Endothelial cell of umbilical vein (primary cell): ENCODE measurements at places on chromosomes 2 and 18. TPM values are rescaled to one million over a fixed set of nuclear protein-coding genes. Genes with fewer than 3 reads are reported as not detected.

MRPS9 gene
- 21.8 and 23.9 TPM in 2 replicates for total RNA-seq

GRCh38 chr2:46389417-46389916 lies 89.9 kb upstream of the TMEM247 start:
- DNase-seq: no peak

DNA sequence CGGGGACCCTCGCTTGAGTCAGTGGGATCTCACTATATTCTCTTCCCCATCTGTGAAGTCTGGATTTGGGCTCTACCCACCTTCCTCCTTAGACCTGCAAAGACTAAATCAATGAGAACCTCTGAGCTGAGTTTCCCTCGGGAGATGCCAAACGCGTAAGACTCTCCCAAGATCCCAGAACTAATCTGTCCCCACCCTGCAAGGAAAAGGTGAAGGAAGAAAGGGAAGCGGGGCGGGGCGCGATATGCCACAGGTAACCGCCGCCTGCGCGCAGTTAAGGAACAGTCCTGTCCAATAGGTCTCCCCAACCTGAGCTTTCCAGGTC lies 780 bp downstream of the SRD5A2 start:
- no peak for DNase-seq

DNA sequence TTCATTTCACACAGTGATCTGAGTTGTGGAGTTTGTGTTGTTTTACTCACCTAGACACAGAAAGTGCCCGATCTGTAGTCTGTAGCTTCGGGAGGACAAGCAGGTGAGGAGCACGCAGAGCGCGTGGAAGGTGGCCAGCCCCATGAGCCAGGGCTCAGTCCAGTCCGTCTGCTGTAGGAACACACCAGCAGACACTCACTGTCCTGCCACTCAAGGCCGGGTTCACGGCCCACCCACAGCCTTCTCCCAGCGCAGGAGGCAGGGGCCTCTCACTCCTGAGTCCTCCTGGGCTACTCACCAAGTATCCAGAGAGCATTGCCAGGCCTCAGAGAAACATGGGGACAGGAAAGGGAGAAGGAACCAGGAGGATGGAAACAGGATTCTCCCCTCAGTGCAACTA lies 1.7 kb downstream of the TMEM18 start:
- no peak for DNase-seq

DNA sequence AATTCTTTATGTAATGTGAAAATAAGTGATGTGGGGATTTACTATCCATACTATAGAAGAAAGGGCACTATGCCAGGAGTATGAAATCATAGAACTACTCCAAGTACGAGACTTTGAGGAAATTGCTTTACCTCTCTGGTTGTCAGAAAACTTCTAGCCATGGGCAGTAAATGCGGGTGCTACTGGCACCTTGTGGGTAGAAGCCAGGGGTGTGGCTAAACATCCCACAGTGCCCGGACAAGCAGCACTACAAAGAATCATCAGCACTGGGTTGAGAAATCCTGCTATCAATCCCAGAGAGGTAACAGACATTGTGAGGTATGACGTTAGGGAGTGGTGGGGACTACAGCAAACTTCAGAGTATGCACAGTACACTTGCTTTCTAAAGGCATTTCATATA lies 453.5 kb upstream of the TNP1 start:
- DNase-seq: no peak

- no peak for DNase-seq
These were observed 43.6 kb upstream of the AGPS start for GRCh38 chr2:177348733-177349693.

CD28 gene
- total RNA-seq: 0.15 TPM in 1 of 2 replicates, not detected in the other

- DNase-seq: no peak
These were observed 25.9 kb downstream of the ZAP70 start for GRCh38 chr2:97739020-97739892.

DNA sequence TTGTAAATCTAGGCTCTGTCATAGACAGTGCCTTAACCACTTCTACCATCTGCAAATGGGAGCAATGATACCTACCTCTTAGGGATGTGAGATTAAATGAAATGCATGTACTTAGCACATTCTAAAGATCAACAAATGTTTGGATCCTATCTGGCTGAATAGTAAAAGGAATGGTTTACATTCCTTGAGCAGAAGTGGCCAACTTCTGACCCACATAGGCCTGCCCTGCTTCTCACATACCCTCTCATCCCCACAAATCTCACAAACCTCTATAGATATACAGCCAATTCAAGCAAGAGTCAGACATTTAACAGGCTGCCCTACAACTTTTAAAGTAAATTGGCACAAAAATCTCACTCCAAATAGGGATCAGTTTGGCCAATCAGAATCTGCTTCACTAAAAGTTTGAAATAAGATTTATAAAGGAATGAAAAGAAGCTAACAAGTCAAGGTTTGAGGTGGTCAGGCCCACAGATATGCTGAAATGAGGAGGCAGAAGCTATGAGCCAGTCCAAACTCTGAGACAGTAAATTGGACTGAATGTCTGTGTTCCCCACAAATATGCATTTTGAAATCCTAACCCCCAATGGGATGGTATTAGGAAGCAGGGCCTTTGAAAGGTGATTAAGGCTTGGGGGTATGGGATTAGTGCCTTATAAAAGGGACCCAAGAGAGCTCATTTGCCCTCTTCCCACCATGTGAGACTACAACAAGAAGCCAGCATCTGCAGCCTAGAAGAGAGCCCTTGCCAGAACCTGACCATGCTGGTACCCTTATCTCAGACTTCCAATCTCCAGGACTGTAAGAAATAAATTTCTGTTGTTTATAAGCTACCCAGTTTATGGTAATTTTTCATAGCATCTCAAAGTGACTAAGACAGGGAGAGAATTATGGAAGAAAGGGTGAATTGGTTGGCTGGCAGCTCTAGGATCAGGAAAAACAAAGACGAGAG lies 227.8 kb upstream of the RBMS1 start:
- DNase-seq: no peak

GRCh38 chr2:28338831-28339321 lies 53.8 kb upstream of the FOSL2 start:
- no peak for DNase-seq

GRCh38 chr2:146523196-146523595 lies 1321.6 kb upstream of the ACVR2A start:
- peak; percentile 16 for DNase-seq

DNA sequence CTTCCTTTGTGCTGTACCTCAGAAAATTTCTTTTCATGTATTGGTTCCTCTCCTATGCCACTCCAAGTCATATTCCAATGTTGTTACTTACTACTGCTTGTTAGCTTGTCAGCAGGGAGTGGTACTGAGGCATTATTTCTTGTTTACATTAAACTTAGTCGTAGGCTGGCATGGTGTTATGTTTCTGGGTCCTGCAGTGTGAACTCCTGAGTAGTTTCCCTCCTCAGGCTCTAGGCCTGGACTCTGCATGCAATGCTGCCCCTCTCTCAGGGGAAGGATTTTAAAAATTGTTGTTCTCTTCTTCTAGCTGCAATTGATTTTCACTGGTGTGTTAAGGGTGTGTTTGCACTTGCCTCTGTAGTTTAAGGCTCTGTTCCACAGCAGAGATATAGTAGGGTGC lies 671.6 kb downstream of the PLCL1 start:
- DNase-seq: no peak

- DNase-seq: no peak
These were observed 31.5 kb upstream of the SMAD7 start for GRCh38 chr18:48982266-48982665.

AQP12B gene
- total RNA-seq: not detected in 2 replicates

GRCh38 chr2:42977270-42978174 lies 185.1 kb upstream of the HAAO start:
- no peak for DNase-seq

DNA sequence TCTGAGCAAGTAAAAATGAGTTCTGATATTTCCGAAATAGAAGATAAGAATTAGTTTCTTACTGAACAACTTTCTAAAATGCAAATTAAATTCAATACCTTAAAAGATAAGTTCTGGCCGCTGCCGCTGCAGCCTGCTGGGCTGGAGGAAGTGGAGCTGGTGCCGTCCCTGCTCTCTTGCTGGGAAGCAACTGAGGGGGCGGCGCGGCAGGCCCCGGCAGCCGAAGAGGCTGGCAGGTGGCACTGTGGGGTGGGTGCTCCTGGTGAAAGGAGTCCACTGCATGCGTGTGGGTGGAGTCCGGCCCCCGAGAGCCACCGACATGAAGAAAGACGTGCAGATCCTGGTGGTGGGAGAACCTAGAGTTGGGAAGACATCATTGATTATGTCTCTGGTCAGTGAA lies 89.5 kb upstream of the ZNF519 start:
- DNase-seq: no peak

GRCh38 chr18:56851774-56852173 lies 200.6 kb downstream of the WDR7 start:
- DNase-seq: no peak

GRCh38 chr2:62180975-62181374 lies 14.9 kb upstream of the B3GNT2 start:
- DNase-seq: no peak

IL1F10 gene
- total RNA-seq: not detected in 2 replicates

SH2D6 gene
- total RNA-seq: 0.39 and 0.53 TPM in 2 replicates

HOXD12 gene
- not detected in 2 replicates for total RNA-seq

KCNK3 gene
- not detected in 2 replicates for total RNA-seq

- peak; percentile 65 for DNase-seq
These were observed 132.3 kb upstream of the RND3 start for GRCh38 chr2:150619607-150620330.

DNA sequence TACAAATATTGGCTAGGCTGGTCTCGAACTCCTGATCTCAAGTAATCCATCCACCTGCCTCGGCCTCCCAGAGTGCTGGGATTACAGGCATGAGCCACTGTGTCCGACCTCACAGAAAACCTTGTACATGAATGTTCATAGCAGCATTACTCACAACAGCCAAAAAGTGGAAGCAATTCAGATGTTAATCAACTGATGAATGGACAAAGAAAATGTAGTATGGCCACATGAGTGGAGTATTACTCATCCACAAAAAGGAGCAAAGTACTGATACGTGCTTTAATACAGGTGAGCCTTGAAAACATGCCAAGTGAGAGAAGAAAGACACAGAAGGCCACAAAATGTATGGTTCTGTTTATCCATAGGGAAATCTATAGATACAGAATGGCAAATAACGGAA lies 20.6 kb downstream of the CEP192 start:
- DNase-seq: no peak

RGPD3 gene
- not detected in 2 replicates for total RNA-seq

DNA sequence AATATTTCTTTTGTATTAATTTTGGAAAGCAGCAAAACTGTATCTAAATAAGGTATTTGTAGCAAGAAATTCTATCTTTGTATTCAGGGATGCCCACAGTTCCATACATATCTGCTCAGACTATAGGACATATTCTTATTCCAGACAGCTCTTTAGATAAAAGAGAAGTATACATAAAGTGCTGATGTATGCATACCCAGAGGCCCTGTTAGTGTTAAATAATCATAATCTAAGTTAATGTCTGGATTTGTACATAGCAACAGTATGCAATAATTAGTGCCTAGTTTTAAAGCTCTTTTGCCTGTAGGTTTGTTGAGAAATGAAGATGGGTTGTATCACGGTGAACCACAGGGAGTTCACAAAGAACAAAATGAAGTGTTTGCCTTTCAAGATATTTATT lies 428.0 kb upstream of the RGPD4 start:
- no peak for DNase-seq

TMEM169 gene
- 0.20 TPM in 1 of 2 replicates, not detected in the other for total RNA-seq

SYT4 gene
- total RNA-seq: not detected in 2 replicates

TFPI gene
- total RNA-seq: 266 and 286 TPM in 2 replicates

GRCh38 chr2:44572196-44572900 lies 210.6 kb downstream of the CAMKMT start:
- DNase-seq: no peak

- no peak for DNase-seq
These were observed 298.3 kb downstream of the TDRD15 start for GRCh38 chr2:21422050-21422449.

DNA sequence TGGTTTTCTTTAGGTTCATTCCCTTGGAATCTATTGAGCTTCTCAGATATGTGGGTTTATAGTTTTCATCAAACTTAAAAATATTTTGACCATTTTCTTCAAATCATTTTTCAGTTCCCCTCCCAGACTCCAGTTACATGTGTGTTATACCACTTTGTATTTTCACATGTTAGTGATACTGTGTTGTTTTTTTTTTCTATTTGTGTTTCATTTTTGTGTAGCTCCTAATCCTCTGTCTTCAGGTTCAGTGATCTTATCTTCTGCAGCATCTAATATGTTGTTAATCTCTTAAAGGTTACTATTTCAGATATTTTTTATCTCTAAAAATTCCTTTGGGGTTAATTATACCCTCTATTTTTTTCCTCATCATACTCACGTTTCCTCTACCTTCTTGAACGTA lies 51.2 kb downstream of the STRADB start:
- no peak for DNase-seq

SCG2 gene
- total RNA-seq: not detected in 2 replicates

DNA sequence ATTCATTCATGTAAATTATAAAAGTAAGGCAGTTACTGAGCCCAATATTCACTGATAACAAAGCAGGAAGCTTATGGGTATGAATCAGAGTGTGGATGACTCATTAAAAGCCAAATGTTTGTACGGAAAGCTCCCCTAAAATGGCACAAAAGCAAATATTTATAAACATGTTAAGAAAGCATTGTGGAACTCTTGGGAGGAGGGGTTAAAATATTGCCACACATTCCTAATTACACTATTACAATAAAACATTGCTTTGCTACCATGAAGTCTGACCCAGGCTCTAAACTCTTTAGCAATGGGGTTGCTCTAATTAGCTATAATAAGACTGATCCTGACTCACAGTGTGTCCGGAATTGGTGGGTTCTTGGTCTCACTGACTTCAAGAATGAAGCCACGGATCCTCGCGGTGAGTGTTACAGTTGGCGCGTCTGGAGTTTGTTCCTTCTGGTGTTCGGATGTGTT lies 110.9 kb downstream of the NAB1 start:
- peak; percentile 87 for DNase-seq

GRCh38 chr2:57536535-57537231 lies 509.9 kb upstream of the VRK2 start:
- no peak for DNase-seq

GRCh38 chr2:195503208-195503607 lies 153.8 kb upstream of the SLC39A10 start:
- DNase-seq: no peak

DNA sequence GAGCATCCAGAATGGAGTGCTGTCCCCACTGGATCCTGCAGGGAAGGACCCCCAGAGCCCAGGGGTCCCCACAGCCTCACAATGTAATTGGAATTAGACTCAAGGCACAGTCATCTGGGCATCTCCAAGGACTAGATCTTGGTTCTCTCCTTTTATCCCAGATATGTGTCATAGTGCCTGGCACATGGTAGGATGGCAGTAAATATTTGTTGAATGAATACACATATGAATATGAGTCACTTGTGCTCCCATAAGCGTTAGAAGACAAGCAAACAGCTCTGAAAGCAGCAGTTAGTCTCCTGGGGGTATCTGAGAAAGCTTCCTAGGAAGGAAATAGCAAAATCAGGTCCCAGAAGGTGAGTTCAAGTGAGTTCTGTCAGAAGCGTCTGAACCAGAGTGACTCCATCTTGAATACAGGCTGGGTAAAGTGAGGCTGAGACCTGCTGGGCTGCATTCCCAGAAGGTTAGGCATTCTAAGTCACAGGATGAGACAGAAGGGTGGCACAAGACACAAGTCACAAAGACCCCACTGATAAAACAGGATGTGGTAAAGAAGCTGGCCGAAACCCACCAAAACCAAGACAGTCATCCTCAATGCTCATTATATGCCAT lies 234.1 kb upstream of the ID2 start:
- DNase-seq: no peak

STON1 gene
- 12.0 and 12.1 TPM in 2 replicates for total RNA-seq

- DNase-seq: peak; percentile 96
These were observed 20.1 kb upstream of the LTBP1 start for GRCh38 chr2:32926708-32927084.

- no peak for DNase-seq
These were observed 27.7 kb upstream of the DCC start for GRCh38 chr18:52312346-52312745.

GRCh38 chr2:139495851-139496250 lies 715.7 kb upstream of the NXPH2 start:
- no peak for DNase-seq
